T-helper 2 cell treated with Interferon-gamma antibody and Interleukin-4, amounts not matched to agents 5 μg/mL and 100 μg/mL, for 36 hours (primary cell): ENCODE measurements at places on chromosomes 12 and 14.

DNA sequence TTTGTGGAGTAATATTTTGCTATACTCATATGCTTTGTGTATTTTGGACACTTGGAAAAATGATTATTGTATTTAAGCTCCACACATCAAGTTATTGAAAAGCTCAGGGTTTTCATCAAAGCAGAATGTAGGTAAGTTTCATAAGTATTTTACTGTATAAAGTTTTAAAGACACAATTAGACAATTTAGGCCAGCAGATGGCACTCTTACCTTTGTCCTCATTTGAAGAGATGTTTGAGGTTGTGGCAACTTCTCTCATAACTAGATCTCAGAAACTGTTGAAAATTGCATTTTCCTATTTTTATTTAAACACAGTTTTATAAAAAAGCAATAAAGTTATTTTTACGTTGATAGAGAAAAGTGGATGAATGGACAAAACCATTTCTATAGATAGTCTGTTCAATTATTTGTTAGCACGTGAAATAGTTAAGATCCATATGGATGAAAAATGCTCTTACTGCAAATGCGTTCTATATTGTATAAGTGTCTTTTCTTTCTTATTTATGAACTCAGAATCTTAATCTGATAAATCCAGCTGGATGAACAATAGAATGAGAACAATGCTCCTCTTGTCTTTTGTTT, 300.0 kb downstream of the AEBP2 start:
- no peaks in the 10 kb centered on the region for H3K4me1 ChIP-seq
- H3K27ac ChIP-seq, result no peak overlapping the region
- no peak overlapping the region for H3K4me3 ChIP-seq
- peaks cover 7% of the 10 kb centered on the region for H3K27me3 ChIP-seq
- DNase-seq, result no peak

GRCh38 chr12:72610342-72610741, 338.2 kb downstream of the TRHDE start:
- no peak overlapping the region for H3K4me3 ChIP-seq
- no peaks in the 10 kb centered on the region for H3K36me3 ChIP-seq
- H3K4me1 ChIP-seq, result no peaks in the 10 kb centered on the region

GRCh38 chr12:80598004-80598606, 109.3 kb upstream of the MYF6 start:
- no peaks in the 10 kb centered on the region for H3K4me1 ChIP-seq
- H3K36me3 ChIP-seq, result no peaks in the 10 kb centered on the region
- DNase-seq, result no peak
- H3K27me3 ChIP-seq, result no peaks in the 10 kb centered on the region

DNA sequence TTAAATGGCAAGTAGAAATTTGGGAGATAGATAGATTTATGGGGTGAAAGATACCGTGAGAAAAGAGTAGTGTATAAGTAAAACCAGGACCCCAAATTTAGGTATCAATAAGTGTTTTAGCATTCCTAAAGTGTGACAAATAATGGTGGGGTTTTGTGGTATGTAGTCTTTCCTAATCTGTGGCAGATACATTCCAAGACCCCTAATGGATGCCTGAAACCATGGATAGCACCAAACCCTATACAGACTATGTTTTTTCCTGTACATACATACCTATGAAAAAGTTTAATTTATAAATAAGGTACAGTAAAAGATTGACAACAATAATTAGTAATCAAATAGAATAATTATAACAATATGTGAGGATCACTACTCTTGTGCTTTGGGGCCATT, 14.4 kb upstream of the TCP11L2 start:
- H3K4me3 ChIP-seq, result no peak overlapping the region
- H3K4me1 ChIP-seq, result peaks cover 15% of the 10 kb centered on the region
- DNase-seq, result no peak
- H3K27ac ChIP-seq, result no peak overlapping the region

DNA sequence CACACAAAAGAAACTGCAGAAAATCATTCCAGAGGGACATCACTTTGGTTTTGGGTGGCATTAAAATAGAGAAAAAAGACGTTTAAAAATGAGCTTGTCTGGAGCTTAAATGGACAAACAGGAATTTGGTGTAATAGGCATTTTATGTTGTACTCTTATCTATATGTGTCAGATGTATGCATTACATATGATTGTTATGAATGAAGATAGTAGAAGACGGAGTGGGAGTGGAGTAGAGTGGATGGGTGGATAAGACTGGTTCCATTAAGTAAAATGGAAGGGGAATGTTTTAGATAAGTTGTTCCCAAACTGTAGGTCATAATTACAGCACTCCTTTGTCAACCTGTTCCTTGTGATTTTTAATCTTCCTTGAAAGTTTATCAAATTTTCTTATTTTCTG, 1.9 kb downstream of the CCDC91 start:
- H3K36me3 ChIP-seq, result peaks cover 13% of the 10 kb centered on the region
- peaks cover 17% of the 10 kb centered on the region for H3K4me1 ChIP-seq
- H3K4me3 ChIP-seq, result no peak overlapping the region
- H3K27me3 ChIP-seq, result no peaks in the 10 kb centered on the region

DNA sequence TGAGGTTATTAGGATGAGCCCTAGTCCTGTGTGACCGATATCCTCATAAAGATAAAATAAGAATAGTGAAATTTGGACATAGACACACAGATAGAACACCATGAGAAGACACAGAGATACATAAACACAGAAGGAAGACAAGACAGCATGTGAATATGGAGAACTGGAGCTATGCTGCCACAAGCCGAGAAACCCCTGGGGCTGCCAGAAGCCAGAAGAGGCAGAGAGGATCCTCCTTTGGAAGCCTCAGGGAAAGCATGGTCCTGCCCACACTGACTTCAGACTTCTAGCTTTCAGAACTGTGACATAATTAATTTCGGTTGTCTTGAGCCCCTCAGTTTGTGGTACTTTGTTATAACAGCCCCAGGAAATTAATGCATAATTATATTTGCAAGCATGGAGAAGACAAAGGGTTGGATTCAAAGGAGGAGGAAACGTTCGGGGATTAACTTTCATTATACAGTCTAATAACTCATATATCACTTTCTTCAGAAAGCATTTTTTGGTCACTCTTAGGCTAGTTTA, 1501.8 kb upstream of the FLRT2 start:
- no peaks in the 10 kb centered on the region for H3K4me1 ChIP-seq
- H3K4me3 ChIP-seq, result no peak overlapping the region
- no peak for DNase-seq
- no peaks in the 10 kb centered on the region for H3K27me3 ChIP-seq
- no peak overlapping the region for H3K27ac ChIP-seq

DNA sequence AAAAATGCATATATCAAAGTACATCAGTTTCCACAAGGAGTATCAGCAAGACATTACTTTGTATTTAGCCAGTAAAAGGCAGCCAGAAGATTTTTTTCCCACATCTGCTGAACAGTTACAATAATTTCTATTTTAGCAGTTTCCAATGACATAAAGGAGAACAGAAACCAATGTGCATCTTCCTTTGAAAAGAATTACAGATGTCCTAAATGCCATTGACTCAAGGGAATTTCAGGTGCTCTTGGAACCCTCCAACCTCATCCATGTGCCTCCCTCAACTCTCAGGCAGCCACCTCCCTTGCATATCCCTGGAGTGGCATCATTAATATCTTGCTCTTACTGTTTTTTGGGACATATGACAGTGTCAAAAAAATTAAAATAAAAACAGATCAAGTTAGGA, 62.2 kb upstream of the ST8SIA1 start:
- peak overlapping the region; percentile 71 for H3K4me3 ChIP-seq
- no peaks in the 10 kb centered on the region for H3K27me3 ChIP-seq
- DNase-seq, result no peak
- peak overlapping the region; percentile 89 for H3K27ac ChIP-seq

GRCh38 chr14:21106176-21106497, 5.3 kb downstream of the TMEM253 start:
- no peaks in the 10 kb centered on the region for H3K27me3 ChIP-seq
- no peaks in the 10 kb centered on the region for H3K36me3 ChIP-seq
- no peak overlapping the region for H3K4me3 ChIP-seq
- peaks cover 32% of the 10 kb centered on the region for H3K4me1 ChIP-seq
- DNase-seq, result no peak
- H3K27ac ChIP-seq, result no peak overlapping the region

DNA sequence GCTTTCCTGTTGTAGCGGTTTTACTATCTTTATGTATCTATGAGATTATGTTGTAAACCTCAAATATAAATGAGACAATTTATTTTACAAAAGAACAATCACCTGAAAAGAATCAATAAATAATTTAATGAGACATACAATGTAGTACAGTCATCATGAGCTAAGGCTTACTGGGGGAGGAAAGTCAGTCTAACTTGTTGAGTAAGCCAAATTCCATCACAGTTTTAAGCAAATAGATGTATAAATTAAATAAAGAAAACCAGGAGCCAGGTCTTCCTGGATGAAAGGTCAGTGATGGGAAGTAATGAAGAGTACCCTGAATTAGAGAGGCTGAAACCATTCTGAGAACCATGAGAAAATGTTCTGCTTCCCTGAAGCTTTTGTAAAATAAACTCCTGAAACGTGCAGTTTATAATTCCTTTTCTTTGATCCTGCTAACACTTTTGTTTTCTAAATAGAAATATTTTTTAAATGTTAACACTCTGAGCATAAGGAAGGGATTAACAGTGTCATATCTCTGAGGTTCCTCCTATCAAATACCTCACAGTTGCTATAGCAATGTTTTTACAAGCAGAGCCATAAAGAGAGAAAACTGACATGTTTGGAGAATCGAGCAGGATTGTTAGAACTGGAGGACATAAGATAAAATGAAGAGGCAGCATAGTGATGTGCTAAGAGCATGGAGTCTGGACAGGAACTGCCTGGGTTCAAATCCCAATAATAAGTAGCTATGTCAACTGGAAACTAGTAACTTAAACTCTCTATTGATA, 444.9 kb upstream of the FOXG1 start:
- H3K4me3 ChIP-seq, result no peak overlapping the region
- no peak for DNase-seq
- H3K4me1 ChIP-seq, result no peaks in the 10 kb centered on the region
- no peaks in the 10 kb centered on the region for H3K36me3 ChIP-seq

- H3K4me3 ChIP-seq, result no peak overlapping the region
- no peaks in the 10 kb centered on the region for H3K4me1 ChIP-seq
- no peaks in the 10 kb centered on the region for H3K27me3 ChIP-seq
- DNase-seq, result no peak
These were observed 462.9 kb upstream of the MIS18BP1 start for GRCh38 chr14:45715946-45716345.

DNA sequence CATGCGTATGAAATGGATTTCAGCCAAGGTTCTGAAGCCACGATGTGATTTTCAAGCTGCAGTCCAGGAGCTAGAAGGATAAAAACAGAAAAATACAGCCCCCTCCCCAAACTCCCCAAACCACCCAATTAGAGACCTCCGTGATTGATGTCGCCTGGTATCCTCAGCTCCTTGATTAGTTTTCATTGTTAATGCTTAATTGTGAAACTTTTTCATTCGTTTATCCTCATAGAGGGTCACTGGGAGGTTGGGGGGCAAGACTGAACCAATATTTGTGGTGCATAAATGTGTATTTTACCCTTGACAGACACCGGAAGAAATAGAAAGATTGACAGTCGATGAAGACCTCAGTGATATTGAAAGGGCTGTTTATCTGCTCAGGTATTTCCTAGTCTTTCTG, 1.6 kb downstream of the PPP4R4 start:
- H3K27ac ChIP-seq, result no peak overlapping the region
- no peak for DNase-seq
- peaks cover 57% of the 10 kb centered on the region for H3K27me3 ChIP-seq
- peak overlapping the region; percentile 69 for H3K4me3 ChIP-seq

GRCh38 chr12:19110221-19110940, 19.2 kb upstream of the PLEKHA5 start:
- no peak overlapping the region for H3K27ac ChIP-seq
- H3K4me1 ChIP-seq, result no peaks in the 10 kb centered on the region
- H3K4me3 ChIP-seq, result no peak overlapping the region
- no peaks in the 10 kb centered on the region for H3K36me3 ChIP-seq

GRCh38 chr14:53389202-53389601, 236.1 kb upstream of the DDHD1 start:
- H3K36me3 ChIP-seq, result no peaks in the 10 kb centered on the region
- no peaks in the 10 kb centered on the region for H3K4me1 ChIP-seq
- no peak overlapping the region for H3K4me3 ChIP-seq
- DNase-seq, result no peak
- no peak overlapping the region for H3K27ac ChIP-seq
- H3K27me3 ChIP-seq, result peaks cover 3% of the 10 kb centered on the region

GRCh38 chr12:108697905-108698304, 33.4 kb downstream of the CORO1C start:
- peaks cover 43% of the 10 kb centered on the region for H3K4me1 ChIP-seq
- no peaks in the 10 kb centered on the region for H3K27me3 ChIP-seq
- no peak overlapping the region for H3K27ac ChIP-seq
- peaks cover 15% of the 10 kb centered on the region for H3K36me3 ChIP-seq
- no peak overlapping the region for H3K4me3 ChIP-seq

- H3K27ac ChIP-seq, result no peak overlapping the region
- H3K4me1 ChIP-seq, result no peaks in the 10 kb centered on the region
- peaks cover 24% of the 10 kb centered on the region for H3K27me3 ChIP-seq
- no peak overlapping the region for H3K4me3 ChIP-seq
- H3K36me3 ChIP-seq, result no peaks in the 10 kb centered on the region
These were observed 276.2 kb downstream of the EMP1 start for GRCh38 chr12:13472690-13473089.

- DNase-seq, result no peak
- no peaks in the 10 kb centered on the region for H3K4me1 ChIP-seq
- H3K4me3 ChIP-seq, result no peak overlapping the region
- no peak overlapping the region for H3K27ac ChIP-seq
- H3K36me3 ChIP-seq, result no peaks in the 10 kb centered on the region
- H3K27me3 ChIP-seq, result no peaks in the 10 kb centered on the region
These were observed 16.1 kb upstream of the KIF21A start for GRCh38 chr12:39459027-39459434.

GRCh38 chr12:82817368-82817767, 130.7 kb downstream of the TMTC2 start:
- H3K36me3 ChIP-seq, result no peaks in the 10 kb centered on the region
- no peak overlapping the region for H3K4me3 ChIP-seq
- H3K27me3 ChIP-seq, result no peaks in the 10 kb centered on the region
- H3K27ac ChIP-seq, result no peak overlapping the region

- no peak for DNase-seq
- no peak overlapping the region for H3K27ac ChIP-seq
- no peak overlapping the region for H3K4me3 ChIP-seq
- H3K36me3 ChIP-seq, result peaks cover 9% of the 10 kb centered on the region
- H3K27me3 ChIP-seq, result peaks cover 11% of the 10 kb centered on the region
- peaks cover 44% of the 10 kb centered on the region for H3K4me1 ChIP-seq
These were observed 1.4 kb upstream of the KIF5A start for GRCh38 chr12:57548488-57548887.

DNA sequence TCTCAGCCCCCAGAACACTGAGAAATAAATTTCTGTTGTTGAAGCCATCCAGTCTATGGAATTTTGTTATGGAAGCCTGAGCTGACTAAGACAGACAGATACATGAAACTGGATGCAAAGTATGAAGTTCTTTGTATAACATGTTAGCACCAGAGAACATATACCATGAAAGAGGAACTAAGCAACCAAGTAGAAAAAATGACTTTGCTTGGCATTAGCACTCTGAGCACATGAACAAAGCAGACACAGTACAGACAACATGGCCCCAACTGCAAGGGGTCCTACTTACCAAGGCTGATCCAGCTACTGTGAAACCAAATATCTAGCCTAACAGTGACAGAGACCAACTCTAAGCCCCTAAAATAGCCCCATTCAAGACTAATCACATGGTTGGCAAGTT, 13.8 kb downstream of the EXOC5 start:
- no peaks in the 10 kb centered on the region for H3K27me3 ChIP-seq
- H3K4me1 ChIP-seq, result peaks cover 1% of the 10 kb centered on the region
- no peak for DNase-seq
- H3K36me3 ChIP-seq, result peaks cover 39% of the 10 kb centered on the region
- no peak overlapping the region for H3K4me3 ChIP-seq
- no peak overlapping the region for H3K27ac ChIP-seq

GRCh38 chr14:69398818-69399210, 322 bp downstream of the SLC39A9 start:
- DNase-seq, result no peak
- peaks cover 51% of the 10 kb centered on the region for H3K4me1 ChIP-seq
- peak overlapping the region; percentile 99 for H3K27ac ChIP-seq
- peaks cover 41% of the 10 kb centered on the region for H3K36me3 ChIP-seq
- H3K27me3 ChIP-seq, result no peaks in the 10 kb centered on the region
